ENCODE measurements at places on chromosomes 12 and 14.

GRCh38 chr12:2215709-2216560, 163.1 kb downstream of the CACNA1C start:
- DNase-seq: no peak

DNA sequence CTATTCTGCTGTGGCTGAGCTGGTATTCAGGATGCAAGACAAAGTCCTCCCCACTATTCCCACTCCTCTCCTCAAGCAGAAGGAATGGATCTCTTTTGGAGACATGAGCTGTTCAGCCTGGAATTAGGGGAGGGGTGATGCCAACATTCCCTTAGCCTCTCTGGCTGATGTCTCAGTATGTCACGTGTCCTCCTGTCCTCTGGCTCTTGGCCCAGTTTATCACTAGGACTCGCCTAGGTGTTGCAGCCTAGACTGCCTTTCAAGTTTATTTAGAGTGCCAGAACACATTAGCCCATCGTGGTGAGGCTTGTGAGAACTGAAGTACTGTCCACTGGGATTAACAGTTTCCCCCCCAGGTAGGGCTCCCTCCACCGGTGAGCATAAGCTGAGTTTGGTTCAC, 239.9 kb upstream of the MIS18BP1 start:
- DNase-seq: no peak

GRCh38 chr14:36915081-36915480, 253.4 kb downstream of the PAX9 start:
- no peak for DNase-seq

DNA sequence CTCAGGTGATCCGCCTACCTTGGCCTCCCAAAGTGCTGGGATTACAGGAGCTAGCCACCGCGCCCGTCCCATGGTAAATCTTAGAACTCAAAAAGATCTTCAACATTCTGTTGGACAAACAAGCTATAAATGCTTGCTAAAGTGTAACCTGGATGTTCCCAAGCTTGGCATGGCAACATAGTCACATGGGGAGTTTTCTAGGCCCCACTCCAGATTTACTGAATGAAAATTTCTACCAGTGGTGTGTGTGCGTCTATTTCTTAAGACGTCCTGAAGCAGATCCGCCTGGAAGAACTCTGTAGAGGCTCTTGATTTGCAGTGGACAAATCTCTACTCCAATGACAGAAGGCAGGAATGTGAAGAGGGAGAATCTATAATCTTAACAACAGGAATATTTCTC, 59.9 kb downstream of the ZFYVE21 start:
- DNase-seq: no peak

- DNase-seq: no peak
Measured at GRCh38 chr12:67271976-67272375, 2.8 kb downstream of the CAND1 start.

- DNase-seq: no peak
Measured at GRCh38 chr12:93191423-93191822, 186.3 kb upstream of the NUDT4 start.

DNA sequence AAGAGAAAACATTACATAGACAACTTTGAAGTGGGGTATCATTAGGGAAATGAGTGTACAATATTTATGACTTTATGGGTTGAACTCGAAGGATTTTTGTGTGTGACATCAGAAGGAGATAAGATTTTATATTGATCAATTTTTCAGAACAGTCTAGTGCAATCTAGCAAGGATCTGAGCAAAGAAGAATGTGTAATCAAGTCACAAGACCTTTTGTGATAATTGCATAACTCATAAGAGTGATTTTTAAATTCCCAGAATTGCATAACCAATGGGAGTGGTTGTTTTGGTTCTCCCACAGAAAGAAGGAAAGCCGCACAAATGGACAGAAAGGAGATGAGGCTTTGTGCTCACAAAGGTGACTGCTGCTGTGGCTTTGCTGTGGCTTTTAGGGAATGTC, 441.8 kb upstream of the FLRT2 start:
- no peak for DNase-seq

- no peak for DNase-seq
Measured at GRCh38 chr12:11730299-11731041, 81.0 kb downstream of the ETV6 start.

DNA sequence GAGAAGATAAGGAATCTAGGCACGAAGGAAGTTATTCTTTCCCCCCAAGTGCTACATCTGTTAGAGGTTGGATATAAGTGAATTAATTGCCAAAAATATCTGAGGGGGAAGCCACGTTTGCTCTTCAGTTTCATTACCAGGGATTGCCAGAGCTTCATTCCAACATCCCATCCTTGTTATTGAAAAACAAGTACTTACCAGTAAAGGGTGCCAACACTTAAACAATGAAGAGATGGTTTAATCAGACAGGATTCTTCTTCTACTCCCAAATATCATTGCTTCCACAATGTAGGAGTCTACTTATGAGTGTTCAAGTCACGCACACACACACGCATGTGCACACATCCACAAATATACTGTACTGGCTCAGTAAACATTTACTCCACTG, 312.4 kb downstream of the RPAP3 start:
- no peak for DNase-seq

DNA sequence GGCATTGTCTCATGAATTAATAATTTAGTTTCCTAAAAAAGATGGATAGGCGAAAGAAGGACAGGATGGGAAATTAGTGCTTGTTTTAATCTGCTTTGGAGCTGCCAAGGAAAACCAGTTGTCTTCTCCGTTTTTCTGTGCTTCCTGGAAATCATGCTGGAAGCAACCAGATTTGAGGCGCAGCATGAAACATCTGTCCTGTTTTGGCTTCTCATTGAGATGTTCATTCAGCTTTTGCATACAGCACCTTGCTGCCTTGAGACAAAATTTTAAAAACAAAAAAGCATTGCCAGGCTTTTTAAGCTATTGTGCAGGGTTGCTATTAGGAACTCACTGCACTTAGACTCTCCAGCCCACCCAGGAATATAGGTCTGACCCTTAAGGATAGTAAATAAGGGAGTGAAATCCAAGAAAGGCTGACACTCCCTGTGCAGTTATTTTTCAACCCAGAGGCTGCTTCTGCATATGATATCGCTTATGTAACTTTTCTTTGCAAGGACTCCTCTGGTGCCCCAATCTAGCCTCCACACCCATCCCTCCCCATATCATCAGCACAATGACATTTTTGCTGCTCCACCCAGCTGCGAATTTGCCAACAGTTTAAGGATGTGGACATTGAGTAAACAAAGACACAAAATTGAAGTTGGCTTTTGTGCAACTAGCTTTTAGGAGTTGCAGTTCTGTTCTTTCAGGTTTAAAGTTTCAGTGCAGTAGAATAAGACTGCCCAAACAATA, 46.9 kb upstream of the MDM1 start:
- no peak for DNase-seq

GRCh38 chr12:114823724-114824123, 139.7 kb upstream of the TBX3 start:
- DNase-seq: no peak

DNA sequence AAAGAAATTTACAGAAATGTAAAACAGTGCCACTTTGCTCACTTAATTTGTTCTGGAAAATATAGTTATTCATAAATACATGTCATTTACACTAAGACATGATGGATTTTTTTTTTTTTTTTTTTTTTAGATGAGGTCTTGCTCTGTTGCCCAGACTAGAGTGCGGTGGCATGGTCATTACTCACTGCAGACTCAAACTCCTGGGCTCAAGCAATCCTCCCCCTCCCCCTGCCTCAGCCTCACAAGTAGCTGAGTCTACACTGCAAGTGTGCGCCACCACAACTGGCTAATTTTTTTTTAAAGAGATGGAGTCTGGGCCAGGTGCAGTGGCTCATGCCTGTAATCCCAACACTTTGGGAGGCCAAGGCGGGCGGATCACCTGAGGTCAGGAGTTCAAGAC, 101.2 kb downstream of the PPP2R5C start:
- DNase-seq: no peak

DNA sequence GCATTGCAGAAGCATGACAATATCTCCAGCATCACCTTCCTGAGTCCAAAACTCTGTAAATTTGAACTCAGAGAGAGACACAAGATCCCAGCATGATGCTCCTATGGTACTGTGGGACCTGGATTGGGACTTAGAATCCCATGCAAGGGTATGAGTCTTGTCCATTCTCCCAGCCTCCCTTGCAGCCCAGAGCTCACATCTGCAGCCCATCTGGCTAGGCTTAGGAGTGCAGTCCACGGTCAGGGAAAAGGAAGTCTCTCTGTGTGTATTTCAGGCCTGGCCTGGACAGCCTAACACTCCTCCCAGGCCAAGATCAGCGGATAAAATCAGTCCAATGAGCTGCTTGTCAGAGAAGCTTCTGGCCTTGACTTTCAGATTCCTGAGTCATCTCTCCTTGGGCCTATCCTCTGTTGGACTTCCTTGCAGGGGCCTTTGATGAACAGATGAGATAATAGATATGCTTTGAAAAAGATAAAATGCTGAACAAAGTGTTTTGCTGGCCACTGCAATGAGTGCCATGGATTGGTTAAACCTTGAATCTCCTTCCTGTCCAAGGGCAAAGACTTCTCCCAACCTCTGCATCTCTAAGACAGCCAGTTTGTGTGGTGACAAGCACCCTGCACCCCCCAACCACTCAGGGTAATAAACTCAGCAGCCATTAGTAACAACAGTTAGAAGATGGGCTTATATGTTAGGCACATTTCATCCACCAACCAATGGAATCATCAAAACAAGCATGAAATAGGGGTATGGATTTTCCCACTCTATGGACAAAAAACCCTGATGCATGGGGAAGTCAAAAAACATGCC, 412.8 kb upstream of the TBX3 start:
- no peak for DNase-seq

GRCh38 chr12:119206348-119207062, 27.8 kb downstream of the HSPB8 start:
- DNase-seq: no peak

DNA sequence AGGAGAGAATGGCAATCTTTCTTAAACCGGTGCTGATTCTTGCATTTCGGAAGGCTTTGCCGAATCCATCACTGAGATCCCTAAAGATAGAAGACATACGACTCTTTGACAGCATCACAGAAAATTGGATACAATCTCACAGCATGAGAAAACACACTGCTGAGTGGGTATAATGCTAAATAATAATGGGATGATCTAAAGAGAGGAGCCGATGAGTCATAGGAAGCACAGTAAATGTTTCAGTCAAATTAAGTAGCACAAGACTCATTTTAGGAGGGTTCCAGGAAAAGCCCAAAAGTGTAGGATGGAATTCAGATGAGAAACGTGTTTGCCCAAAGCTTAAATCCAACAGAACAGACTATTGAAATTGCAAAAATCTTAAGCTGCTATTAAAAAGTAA, 81.7 kb downstream of the CPNE8 start:
- no peak for DNase-seq
